Panc1 (cell line): ENCODE measurements at places on chromosomes 3 and 15. TPM values are rescaled to one million over a fixed set of nuclear protein-coding genes. Genes with fewer than 3 reads are reported as not detected.

Gene MASP1
- not detected for total RNA-seq

Gene FBXW12
- not detected for total RNA-seq

Gene GOLGA8J
- total RNA-seq, result 0.44 TPM

Gene MAP3K13
- 26.6 TPM for total RNA-seq

Gene DCP1A
- 14.4 TPM for total RNA-seq

Gene VPS8
- 72.3 TPM for total RNA-seq

Gene ACP3
- not detected for total RNA-seq

Gene NPAP1
- total RNA-seq, result not detected

Gene GRK7
- total RNA-seq, result 0.10 TPM

Gene GRAMD1C
- 3.9 TPM for total RNA-seq

Gene SNURF
- 13.7 TPM for total RNA-seq

Gene CMTM8
- total RNA-seq, result 9.8 TPM

Gene SKOR1
- total RNA-seq, result 0.21 TPM

DNA sequence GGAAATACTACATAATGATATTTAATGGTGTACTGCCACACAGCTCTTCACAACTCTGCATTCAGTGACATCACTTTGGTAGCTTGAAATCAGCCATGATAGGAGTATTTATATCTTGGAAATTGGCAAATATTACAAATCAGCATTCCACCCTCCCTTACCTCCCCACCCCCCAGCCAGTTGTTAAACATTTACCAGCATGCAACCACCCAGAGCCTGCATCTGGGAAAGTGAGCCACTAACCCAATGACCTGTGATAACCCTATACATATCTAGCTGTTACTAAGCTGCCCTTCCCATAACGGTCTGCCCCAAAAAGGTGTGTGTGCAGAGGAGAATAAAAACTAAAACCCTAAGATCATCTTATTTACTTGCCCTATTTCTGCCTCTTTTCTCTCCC is 44.6 kb upstream of the SATB1 start:
- DNase-seq, result no peak

GRCh38 chr3:148737104-148737530 is 39.4 kb downstream of the AGTR1 start:
- no peak for DNase-seq

- no peak for DNase-seq
Measured at GRCh38 chr3:127791221-127791913, 30.9 kb downstream of the MGLL start.

- no peak for DNase-seq
Measured at GRCh38 chr3:14614862-14615261, 36.7 kb upstream of the CCDC174 start.

DNA sequence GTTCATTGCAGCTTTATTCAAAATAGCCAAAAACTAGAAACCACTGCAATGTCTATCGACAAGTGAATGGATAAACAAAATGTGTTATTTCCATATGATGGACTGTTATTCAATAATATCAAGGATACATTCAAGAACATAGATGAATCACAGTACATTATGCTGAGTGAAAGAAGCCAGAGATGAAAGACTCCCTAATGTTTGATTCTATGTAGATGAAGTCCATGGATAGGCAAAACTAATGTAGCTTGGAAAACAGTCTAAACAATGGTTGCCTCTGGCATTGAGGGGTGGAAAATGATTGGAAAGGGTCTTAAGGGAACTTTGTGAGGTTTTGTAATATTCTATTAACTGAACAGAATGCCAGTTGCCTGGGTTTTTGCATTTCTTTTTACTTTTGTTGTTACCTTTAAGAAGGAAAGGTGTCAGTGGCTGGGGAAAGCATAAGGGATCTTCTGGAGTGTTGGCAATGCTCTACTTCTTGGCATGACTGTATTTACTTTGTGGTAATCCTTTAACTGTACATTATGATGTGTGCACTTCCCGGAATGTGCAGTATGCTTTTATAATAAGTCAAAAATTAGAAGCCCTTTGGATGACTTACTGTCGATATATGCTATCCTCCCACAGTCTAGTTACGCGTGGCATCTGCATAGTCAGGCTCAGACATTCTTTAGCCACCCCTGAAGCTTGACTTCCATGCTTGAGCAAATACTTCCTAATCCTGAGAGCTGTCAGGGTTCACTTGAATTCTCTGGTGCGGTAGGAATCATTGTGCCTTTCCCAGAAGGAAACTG is 20.5 kb upstream of the ATP10A start:
- peak; percentile 73 for DNase-seq

GRCh38 chr3:31174079-31174478 is 279.6 kb upstream of the GADL1 start:
- DNase-seq, result no peak

DNA sequence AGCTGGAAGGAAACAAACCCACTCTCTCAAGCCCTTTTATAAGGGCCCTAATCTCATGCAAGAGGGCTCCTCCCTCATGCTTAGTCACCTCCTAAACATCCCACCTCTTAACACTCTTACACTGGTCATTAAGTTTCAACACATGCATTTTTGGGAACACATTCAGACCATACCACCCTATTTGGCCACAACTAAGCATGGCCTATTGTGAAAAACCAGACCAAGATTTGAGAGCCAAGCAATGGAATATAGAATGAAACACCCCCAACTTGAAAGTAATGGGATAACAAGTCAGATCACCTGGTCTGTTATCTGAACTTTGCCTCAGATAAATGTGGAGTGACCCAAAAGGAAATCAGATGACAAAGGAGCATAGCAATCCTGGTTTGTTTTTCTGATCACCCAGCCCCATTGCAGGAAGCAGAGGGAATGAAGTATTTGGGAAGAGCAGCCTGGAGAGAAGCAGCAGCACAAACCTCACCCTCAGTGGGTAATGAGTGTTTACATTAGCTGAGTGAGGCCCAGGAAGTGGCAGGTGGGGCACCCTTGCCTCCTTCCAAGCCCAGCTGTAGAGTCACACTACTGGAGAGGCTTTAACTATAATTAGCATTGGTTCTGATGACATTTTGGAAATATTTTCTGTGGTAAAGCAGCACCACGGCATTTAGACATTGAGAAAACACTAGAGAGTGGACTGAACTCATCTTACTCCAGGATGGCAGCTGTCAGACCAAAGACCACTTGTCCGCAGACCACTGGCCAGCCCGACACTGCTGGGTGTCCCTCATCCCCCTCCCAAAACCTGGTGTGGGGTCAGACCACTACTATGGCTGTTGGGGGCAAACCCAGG is 48.8 kb upstream of the PRTG start:
- no peak for DNase-seq

DNA sequence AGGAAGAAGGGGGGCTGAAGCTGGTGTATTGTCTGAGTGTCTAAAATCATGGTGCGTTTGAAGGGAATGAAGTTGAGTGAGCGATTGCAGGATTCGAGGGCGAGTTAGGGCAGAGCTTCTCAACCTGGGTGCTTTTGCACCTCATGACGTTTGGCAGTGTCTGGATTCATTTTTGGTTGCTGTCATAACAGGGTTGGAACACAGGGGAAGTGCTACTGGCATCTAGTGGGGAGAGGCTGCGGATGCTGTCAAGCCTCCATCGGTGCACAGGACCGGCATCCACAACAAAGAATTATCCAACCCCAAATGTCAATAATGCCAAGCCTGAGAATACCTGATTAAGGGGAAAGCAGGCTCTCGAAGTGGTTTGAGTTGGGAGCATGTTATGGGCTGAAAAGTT is 120.0 kb downstream of the SLCO3A1 start:
- no peak for DNase-seq

- no peak for DNase-seq
Measured at GRCh38 chr15:93372208-93372864, 283.3 kb upstream of the RGMA start.

- peak; percentile 18 for DNase-seq
Measured at GRCh38 chr3:157089455-157090221, 70.3 kb downstream of the CCNL1 start.

GRCh38 chr15:49715211-49715610 is 94.4 kb downstream of the DTWD1 start:
- no peak for DNase-seq

- DNase-seq, result no peak
Measured at GRCh38 chr3:40124918-40125317, 184.6 kb upstream of the EIF1B start.

DNA sequence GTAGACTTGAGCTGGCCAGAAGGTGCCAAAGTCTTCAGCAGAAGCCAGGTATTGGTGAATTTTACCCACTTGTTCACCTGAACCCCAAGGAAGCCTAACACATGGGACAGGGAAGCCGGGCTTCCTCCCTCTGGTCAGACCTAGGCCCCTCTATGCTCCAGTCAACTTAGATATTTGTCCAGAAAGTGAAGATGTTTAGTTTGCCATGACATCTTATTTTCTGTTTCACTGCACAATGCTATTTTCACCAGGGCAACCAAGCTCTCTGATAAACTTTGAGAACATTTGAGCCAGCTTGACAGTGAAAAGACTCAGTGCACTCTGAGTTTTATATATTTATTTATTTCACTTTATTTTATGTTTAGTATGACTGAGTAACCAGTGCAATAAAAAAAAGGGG is 71.0 kb downstream of the SOX14 start:
- no peak for DNase-seq

GRCh38 chr3:46469680-46470357 is 5.1 kb upstream of the LTF start:
- no peak for DNase-seq

DNA sequence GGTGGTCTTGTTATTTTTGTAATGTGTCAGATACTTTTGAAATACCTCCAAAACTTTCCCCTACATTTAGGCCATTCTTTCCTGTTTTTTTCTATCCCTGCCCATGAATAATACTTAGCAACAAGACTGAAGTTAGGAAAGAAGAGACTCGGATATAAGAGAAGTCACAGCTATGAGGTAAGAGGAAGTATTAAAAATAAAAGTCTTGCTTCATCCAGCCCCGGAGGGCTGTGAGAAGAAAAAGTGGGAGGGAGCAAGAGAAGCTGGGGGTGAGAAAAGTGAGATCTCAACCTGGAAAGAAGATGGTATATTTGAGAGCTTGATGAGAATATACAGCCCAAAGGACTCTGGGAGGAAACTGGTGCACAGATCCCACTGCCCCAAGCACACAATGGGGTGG is 213.5 kb upstream of the CDIN1 start:
- DNase-seq, result no peak

- no peak for DNase-seq
Measured at GRCh38 chr15:41925086-41925608, 31.3 kb upstream of the SPTBN5 start.

GRCh38 chr3:179615458-179616173 is 11.0 kb downstream of the NDUFB5 start:
- no peak for DNase-seq

DNA sequence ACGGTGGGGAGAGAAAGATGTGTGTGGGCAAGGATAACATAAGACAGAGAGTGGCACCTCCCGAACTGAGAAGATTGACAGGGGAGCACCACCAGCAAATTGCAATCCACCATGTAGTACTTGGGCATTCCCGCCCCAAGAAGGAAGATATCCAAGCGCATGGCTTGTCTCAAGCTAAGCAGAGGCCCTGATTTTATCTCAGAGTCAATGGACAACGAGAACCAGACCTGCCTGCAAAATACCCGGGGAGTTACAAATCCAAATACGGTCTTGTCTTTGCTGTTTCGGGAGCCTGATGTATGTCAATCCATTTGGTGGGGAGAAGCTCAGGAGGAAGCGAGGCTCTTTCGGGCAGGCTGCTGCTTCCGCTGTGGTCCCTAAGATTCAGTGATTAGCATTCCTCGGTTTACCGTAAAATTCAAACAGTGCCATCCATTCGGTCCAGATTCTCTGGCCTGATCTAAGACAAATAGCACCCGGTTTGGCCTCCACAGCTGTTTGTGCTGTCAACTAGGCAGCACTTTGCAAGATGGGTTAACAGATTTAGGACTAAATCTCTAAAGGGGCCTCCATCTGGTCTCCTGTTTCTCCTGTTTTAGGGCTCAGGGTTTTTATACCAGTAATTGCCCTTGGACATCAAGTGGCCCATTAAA is 97.7 kb upstream of the WNT5A start:
- DNase-seq, result no peak

- no peak for DNase-seq
Measured at GRCh38 chr15:49116108-49116857, 39.1 kb downstream of the COPS2 start.

DNA sequence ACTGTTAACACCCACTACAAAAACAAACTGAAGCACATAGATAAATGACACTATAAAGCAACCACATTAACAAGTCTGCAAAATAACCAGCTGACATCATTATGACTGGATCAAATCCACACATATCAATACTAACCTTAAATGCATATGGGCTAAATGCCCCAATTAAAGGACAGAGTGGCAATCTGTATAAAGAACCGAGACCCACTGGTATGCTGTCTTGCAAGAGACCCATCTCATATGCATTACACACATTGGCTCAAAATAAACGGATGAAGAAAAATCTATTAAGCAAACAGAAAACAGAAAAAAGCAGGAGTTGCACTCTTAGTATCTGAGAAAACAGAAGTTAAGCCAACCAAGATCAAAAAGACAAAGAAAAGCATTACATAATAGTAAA is 1375.4 kb downstream of the ZPLD1 start:
- DNase-seq, result no peak
